ENCODE measurements at places on chromosomes 2 and 18.
A peak's percentile ranks its signal among the peaks of the same experiment; 100 is the strongest.

- DNase-seq, result no peak
Measured at GRCh38 chr18:69267895-69268294, 132.8 kb upstream of the DOK6 start.

- DNase-seq, result no peak
Measured at GRCh38 chr2:54675738-54676137, 47.7 kb upstream of the EML6 start.

DNA sequence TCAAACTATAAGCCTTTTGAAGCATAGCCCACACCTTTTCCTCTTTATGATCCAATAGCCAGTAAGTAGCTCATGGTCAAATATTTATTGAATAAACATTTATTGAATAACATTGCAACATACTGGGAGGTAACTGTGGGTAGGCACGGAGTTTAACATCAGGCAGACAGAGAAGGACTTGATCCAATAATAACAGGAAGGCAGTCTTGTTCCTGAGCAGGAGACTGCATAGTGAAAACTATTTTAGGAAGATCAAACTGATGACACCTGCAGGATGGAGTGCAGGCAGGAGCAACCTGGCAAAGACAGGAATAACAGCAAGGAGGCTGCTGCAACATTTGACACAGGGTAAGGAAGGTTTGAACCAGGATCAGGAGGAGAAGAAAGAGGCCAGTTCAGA, 3.1 kb upstream of the DCTN1 start:
- peak; percentile 26 for DNase-seq

GRCh38 chr2:129654331-129654730, 325.1 kb upstream of the RAB6C start:
- DNase-seq, result no peak

GRCh38 chr2:170932948-170933347, 3.9 kb downstream of the GORASP2 start:
- no peak for DNase-seq

DNA sequence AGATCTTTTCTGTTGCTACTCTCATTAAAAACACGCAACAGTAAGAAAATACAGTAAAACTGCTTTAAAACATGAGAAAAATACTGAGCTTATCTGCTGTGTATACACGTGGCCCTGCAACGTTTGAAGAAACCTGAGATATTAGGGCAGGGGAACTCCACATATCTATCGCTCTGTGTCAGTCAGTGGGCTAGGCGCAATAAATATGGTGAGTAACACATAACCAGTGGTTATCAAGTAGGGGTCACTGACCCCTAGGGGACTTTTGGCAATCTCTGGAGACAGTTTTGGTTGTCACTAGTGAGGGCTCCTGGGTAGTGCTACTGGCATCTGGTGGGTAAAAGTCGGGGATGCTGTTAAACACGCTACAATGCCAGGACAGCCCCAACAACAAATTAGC, 14.9 kb downstream of the STAT1 start:
- no peak for DNase-seq

- DNase-seq, result no peak
Measured at GRCh38 chr18:9289698-9290097, 44.9 kb upstream of the TWSG1 start.

DNA sequence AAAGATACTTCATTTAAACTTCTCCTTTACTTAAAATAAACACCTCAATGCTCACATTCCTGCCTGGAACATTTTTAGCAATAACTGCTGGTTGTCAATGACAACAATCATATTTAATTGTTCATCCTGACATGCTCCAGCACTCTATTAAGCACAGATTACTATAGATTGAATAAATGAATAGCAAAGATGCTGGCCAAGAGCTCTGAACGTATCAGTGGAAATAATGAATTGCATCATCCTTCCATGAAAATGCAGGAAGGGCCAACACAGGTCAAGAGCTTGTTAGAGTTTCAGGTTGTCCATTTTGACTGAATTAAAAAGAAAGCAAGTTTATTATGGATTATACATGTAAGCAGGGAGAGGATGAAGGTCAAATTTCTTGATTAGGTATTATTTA, 994.0 kb downstream of the TSN start:
- DNase-seq, result no peak

GRCh38 chr2:196565106-196565765, 74.3 kb upstream of the CCDC150 start:
- DNase-seq, result no peak

DNA sequence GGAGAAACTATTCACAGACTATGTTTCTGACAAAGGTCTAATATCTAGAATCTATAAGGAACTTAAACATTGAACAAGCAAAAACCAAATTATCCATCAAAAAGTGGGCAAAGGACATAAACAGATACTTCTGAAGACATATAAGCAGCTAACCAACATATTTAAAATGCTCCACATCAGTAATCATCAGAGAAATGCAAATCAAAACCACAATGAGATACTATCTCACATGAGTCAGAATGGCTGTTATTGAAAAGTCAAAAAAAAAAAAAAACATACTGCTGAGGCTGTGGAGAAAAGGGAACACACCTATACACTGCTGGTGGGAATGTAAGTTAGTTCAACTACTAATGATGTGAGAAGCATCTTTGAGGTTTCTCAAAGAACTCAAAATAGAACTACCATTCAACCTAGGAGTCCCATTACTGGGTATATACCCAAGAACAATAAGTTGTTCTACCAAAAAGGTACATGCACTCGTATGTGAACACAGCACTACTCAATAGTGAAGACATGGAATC, 220.4 kb upstream of the TFPI start:
- DNase-seq, result no peak

DNA sequence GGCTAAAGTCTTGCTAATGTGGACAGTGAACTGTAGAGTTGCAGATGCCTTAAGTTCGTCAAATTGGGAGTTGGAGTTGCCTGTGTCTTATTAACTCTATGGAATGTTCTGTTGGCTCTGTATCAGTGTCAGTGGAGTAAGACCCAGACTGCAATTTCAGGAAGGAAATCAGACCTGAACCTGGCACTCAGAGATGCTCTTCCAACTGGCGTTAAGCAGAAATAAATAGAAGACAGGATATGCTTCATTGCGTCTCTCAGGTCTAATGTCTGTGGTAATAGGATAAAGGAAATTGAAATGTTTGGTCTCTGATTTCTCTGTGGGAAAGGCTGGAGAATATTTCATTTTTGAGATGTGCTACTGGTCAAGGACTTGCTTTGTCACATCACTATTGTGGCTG, 846.7 kb upstream of the ID2 start:
- DNase-seq, result no peak

DNA sequence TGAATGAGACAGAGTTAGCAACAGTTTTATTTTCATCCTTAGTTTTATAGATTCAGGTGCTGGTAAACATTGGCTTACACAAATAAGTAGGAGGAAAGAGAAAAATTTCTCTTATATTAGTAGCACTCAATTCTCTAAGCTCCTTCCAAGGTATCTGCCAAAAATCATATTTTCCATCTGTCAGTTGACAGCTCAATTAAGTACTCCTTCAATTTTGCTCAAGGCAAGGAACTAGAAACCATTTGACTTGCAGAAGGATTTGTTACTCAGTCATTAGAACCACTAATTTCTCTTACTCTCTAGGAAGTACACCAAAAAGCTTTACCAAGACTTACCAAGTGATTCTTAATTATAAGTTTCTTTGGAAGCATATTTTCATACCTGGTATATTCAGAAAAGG, 101.4 kb upstream of the ATP8B1 start:
- DNase-seq, result no peak

GRCh38 chr18:4858379-4859127, 338.5 kb downstream of the AKAIN1 start:
- no peak for DNase-seq

GRCh38 chr2:25371253-25372241, 29.8 kb upstream of the DNMT3A start:
- DNase-seq, result no peak

GRCh38 chr2:42342061-42342794, 18.8 kb downstream of the COX7A2L start:
- DNase-seq, result peak; percentile 24

- DNase-seq, result no peak
Measured at GRCh38 chr18:36352384-36352783, 54.9 kb downstream of the FHOD3 start.

- DNase-seq, result no peak
Measured at GRCh38 chr18:3333056-3333720, 71.3 kb downstream of the MYL12B start.

DNA sequence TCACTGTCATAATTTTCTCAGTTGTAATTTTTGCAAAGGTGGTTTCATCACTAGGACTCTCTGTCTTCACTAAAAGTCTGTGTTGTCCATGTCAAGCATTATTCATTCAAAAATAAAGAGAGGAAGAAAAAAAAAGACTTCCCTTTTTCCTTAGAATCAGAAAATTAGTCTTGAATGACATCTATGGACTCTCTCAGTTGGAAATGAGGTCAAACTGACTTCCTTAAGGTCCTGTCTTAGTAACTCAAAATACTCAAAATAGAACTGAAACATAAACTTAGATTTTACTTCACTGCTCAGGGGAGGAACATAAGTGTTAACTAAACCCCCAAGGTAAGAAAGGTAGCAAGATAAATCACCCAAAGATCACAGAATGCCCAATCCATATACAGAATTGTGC, 2.2 kb upstream of the ZNF407 start:
- DNase-seq, result no peak

DNA sequence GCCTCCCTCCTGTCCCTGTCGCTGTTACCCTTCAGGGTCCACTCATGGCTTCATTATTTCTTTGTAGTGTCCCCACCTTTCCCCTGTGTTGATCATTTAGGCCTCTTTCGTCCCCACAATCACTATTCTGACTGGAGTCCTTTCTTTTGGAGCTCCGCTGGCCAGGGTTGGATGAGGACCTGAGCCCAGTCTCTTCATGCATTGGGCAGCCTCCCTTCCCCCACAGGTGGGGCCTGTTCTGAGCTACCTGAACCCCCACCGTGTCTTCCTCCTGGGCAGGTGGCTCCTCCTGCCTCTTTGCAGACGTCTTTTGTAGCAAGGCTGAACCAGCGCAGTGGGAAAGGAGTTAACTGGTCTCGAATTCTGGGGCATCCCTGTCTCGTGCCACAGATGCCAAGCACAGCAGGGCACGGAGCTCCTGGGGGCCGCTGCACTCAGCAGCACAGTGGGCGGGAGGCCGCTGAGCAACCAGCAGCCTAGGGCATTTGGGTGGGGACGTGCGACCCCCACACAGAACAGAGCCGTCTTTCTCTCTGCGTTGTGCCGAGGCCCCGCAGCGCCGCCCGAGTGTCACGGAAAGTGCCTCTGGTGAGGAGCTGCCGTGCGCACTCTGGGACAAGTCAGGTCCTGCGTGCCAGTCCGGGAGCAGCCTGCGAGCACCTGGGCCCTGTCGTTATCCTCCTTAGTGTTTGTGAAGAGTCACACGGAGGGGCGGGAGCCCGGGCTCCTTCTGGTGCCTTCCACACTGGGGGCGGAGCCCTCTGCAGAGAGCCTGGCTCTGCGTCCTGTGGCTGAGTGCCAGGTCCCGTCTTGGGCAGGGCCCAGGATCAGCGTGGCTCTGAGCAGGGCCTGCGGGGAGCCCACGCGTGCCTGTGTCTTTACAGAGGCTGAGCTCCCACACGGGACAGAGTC, 130.1 kb downstream of the NFATC1 start:
- DNase-seq, result no peak

DNA sequence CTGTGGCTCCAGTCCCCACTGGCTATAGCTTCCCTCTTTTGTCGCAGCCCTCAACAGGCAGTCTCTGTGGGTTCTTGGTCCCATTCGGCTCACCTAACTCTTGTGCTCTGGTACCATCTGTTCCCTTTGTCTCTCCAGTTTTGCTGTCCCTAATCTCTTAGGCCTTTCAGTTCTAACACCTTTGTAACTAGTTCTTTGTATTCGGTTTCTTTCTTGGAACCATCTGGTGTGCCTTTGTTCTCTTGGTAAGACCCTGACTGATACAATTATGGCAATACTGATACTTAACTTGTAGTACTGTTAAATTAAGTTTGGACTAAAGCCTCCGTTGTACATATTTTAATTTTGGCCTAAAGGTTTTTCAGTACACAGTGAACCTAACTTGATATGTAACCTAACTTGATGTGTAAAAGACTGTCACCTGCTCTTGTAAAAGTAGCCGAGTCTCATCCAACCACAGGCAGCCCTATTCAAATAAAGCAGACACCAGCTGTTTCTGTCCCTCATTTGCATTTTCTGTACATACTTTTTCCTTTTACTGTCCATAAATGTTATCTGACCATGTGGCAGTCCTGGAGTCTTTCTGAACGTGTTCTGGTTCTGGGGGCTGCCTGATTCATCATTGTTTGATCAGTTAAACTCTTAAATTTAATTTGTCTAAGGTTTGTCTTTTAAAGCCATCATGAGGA, 4.8 kb upstream of the MRPL44 start:
- DNase-seq, result no peak

- no peak for DNase-seq
Measured at GRCh38 chr2:173134703-173135102, 59.1 kb downstream of the MAP3K20 start.

DNA sequence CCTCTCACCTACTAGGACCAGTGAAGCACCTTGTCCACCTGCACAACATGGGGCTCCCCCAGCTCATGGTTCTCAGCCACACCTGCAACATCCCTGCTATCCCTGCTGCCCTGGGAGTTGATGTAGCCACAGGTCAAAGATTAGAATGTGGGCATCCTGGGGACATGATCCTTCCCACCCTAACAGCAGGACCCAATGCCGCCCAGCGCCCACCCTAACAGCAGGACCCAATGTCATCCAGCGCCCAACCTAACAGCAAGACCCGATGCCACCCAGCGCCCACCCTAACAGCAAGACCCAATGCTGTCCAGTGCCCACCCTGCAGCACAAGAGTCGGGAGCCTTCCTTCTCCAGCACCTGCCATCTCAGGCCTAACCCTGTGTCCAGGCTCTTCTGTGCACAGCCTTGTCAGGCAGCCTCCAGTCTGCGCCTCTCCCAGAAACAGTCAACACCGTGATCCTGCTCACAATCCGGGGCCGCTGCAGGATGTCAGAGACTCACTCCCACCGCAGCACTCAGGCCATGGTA, 237.3 kb upstream of the SALL3 start:
- no peak for DNase-seq

- DNase-seq, result peak; percentile 11
Measured at GRCh38 chr18:68847219-68847837, 49.4 kb downstream of the CCDC102B start.

DNA sequence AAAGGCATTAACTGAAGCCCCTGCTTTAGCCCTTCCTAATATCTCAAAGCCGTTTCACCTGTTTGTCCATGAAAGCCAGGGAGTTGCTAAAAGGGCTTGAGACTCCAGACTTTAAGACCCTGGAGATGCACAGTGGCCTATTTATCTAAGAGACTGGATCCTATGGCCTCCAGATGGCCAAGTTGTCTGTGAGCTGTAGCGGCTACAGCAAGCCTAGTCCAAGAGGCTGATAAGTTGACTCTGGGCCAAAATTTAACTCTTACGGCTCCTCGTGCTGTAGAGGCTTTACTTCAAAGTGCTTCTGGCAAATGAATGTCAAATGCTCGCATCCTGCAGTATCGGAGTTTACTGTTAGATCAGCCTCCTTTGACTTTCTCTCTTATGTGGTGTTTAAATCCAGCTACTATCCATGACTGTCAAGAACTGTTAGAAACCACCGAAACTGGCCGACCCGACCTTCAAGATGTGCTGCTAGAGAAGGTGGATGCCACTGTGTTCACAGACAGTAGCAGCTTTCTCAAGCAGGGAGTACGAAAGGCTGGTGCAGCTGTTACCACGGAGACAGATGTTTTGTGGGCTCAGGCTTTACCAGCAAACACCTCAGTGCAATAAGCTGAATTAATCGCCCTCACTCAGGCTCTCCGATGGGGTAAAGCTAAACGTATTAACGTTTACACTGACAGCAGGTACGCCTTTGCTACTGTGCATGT, 336.7 kb upstream of the CNTNAP5 start:
- DNase-seq, result no peak

- DNase-seq, result no peak
Measured at GRCh38 chr2:45943219-45944044, 292.0 kb downstream of the PRKCE start.

GRCh38 chr2:120486441-120486840, 140.5 kb downstream of the INHBB start:
- no peak for DNase-seq
